ENCODE measurements at places on chromosomes 11 and 22.

GRCh38 chr11:76140912-76141574 is 65.3 kb downstream of the WNT11 start:
- DNase-seq = no peak

- no peak for DNase-seq
These were observed 107.2 kb downstream of the MAML2 start for GRCh38 chr11:96235751-96236150.

DNA sequence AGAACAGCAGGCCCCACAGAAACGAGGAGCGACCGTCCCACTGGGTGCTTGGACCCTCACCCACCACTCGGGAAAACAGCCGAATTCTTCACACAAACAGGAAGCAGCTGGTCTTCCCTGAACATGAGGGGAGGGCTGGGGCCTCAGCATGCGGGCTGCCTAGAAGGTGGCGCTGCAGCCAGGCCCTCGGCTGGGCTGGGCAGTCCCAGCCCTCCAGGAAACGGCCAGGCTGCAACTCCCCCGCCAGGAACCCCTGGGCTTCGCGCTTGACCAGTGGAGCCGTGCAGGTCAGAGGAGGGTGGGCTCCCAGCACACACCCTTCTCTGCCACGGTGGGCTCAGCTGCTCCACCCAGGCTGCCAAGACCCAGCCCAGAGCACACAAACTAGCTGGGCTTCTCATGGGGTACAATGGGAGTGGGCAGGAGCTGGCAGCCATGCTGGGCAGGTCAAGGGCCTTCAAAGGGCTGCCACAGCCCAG is 29.6 kb downstream of the IGF2 start:
- DNase-seq = no peak

DNA sequence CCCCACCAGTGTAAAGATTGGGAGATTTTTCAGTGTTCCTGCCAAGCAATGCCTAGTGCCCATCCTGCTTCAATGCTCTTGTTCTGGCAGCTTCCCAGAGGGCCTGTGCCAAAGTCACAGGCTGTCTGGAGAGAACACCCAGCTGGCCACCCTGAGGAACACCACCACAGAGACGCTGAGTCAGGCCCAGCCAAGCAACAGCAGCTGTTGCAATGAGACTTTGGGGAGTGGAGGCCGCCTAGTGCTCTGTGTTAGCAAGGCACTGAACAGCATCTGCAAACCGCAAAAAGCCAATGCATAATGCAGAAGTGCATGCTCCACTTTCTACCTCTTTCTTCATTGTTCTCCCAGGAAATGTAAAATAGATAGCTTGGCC is 168.1 kb downstream of the NXPE2 start:
- DNase-seq = no peak

DNA sequence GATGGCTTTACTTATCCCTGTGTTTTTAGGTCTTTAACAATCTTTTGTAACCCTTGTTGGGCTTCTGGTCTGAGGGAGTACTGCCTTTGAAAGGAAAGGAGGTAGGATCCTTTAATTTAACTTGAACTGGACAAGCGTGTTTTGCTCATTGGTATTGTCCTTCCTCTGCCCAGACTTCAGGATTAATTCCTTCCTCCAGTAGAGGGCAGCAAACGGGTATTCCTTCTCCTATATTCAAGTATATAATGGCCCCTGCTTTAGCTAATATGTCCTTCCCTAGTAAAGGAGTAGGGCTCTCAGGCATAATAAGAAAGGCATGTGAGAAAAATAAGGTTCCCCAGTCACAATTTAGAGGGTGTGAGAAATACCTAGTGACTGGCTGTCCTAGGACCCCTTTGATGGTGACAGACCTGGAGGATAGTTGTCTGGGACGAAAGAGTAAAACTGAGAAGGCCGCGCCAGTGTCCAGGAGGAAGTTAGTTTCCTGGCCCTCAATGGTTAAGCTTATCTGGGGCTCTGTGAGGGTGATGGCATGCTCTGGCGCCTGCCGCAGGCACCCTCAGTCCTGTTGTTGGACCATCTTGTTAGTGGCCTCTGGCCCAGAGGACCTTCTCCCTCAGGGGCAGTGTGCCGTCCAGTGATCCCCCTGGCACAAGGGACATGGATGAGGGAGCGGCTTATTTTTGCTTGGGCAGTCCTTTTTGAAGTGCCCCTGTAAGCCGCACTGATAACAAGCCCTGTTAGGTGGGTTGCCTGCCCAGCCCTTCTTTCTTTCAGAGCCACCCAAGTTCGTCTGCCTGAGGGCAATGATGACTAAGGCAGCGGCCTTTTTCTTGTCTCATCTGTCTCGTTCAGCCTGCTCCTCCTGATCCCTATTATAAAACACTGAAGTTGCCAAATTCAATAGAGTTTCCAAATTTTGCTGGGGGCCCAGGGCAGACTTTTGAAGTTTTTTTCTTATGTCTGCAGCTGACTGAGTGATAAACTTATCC is 51.8 kb downstream of the C11orf71 start:
- DNase-seq = no peak

GRCh38 chr22:20437613-20438426 is at the start of gene SCARF2:
TSS of gene SCARF2 (minus strand) at chr22:20437825. CDS start at chr22:20437754, 71 bp downstream.
- DNase-seq = peak; percentile 57

GRCh38 chr11:1352696-1353382 is 36.9 kb upstream of the BRSK2 start:
- no peak for DNase-seq

DNA sequence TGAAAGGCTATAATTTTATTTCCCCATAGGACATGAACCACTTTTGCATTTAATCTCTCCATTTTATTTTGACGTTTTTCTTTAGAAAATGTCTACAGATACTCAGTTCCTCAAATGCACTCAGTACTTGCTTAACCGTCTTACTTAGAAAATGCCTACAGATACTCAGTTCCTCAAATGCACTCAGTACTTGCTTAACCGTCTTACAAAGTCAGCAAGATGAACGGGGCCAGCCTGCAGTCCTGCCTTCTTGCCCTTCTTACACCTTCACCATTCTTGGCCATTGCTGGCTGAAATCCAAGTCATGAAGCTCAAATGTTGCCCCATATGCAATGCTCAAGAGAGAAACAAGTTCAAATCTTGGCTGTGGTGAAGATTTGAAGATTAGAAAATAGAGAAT is 34.1 kb downstream of the CSNK2A3 start:
- no peak for DNase-seq

GRCh38 chr11:33636104-33636503 is 64.5 kb downstream of the C11orf91 start:
- DNase-seq = no peak

GRCh38 chr22:45007391-45008185 is 2.2 kb downstream of the PHF21B start:
- no peak for DNase-seq

- DNase-seq = no peak
These were observed 43.1 kb downstream of the SVIP start for GRCh38 chr11:22786475-22786874.

GRCh38 chr11:44627911-44628729 is 62.7 kb downstream of the CD82 start:
- DNase-seq = no peak

GRCh38 chr11:111063726-111064517 is 181.6 kb upstream of the POU2AF2 start:
- DNase-seq = no peak

GRCh38 chr11:64053699-64054098 is 18.0 kb downstream of the FLRT1 start:
- no peak for DNase-seq

DNA sequence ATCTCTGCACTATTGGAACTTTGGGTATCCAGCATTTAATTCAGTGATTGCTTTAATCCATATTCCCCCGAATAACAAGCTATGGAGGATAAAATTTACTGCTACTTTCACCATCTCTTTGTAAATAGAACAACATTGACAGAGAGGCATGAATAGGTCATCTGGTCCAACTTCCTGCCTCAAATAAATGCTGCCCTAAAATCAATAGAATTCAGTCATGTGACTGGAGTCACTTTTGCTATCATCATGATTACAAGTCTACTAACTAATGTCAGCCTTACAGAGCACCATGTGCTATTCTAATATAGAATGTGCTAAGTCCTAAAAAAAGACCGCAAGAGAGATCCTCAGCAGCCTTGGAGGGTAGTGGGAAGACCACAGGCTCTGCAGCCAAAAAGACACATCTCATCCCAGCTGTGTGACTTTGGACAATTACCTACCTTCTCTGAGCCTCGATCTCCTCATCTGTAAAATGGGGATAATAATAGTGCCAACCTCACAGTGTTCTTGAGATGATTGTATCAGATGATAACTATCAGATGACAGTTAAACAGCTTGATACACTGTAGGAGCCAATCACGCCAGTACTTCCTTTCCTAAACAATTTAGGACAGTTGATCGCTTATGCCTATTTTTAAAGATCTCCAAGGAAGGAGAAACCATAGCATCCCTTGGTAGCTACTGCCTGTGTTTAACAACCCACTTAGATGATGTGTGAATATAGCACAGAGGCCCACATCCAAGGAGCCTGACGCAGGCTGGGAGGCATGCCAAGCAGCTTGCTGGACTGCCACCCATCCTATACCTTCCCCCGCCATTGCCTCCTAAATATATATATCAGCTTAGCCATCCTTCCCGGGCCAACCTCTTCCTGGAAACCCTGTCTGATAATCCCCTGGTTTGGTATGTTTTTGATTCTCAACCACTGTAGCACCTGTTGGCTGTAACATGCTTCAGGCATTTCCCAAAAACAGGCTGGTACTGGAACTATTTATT is 77.3 kb upstream of the PHF21A start:
- DNase-seq = no peak

GRCh38 chr22:35308480-35309021 is 8.9 kb downstream of the TOM1 start:
- no peak for DNase-seq

- no peak for DNase-seq
These were observed 19.0 kb upstream of the RASSF10 start for GRCh38 chr11:12990162-12990480.

DNA sequence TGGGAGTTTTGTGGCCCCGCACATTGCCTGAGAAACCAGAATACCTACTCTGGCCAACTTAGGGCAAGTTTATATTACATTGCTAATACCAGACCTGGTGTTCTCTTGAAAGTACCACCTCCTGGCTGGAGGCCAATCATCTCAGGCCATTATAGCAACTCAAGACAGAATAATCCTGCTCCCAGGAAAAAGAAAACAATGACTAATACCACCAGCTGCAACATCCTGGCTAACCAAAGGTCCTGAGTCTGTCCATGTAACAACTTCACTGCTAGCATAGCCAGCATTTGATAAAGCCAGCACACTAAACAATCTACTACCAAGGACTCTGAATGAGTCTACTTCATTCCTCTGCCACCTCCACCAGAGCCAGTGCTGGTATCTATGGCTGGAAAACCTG is 1298.7 kb upstream of the CNTN5 start:
- no peak for DNase-seq

- no peak for DNase-seq
These were observed 15.3 kb downstream of the P2RX3 start for GRCh38 chr11:57353446-57353845.

- DNase-seq = no peak
These were observed 10.6 kb upstream of the NXPE4 start for GRCh38 chr11:114606003-114606801.

DNA sequence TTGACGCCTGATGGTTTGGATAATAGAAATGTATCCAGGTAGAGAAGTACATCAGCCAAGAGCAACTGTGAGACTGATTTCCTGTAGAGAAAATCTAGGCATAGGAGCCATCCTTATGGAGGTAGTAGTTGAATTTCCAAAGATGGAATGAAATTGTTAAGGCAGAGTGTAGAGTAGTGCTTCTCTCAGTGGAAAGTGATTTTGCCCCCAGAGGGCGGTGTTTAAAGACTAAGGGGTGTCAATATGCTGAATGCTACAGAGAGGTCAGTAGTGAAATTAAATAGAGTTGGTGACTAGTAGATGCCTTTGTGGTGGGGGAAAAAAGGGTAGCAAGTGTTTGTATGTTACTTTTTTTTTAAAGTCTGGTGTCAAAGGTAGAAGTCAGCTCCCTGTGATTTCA is 54.5 kb downstream of the TRIM44 start:
- no peak for DNase-seq

GRCh38 chr11:130706572-130706971 is 209.7 kb downstream of the SNX19 start:
- DNase-seq = no peak

DNA sequence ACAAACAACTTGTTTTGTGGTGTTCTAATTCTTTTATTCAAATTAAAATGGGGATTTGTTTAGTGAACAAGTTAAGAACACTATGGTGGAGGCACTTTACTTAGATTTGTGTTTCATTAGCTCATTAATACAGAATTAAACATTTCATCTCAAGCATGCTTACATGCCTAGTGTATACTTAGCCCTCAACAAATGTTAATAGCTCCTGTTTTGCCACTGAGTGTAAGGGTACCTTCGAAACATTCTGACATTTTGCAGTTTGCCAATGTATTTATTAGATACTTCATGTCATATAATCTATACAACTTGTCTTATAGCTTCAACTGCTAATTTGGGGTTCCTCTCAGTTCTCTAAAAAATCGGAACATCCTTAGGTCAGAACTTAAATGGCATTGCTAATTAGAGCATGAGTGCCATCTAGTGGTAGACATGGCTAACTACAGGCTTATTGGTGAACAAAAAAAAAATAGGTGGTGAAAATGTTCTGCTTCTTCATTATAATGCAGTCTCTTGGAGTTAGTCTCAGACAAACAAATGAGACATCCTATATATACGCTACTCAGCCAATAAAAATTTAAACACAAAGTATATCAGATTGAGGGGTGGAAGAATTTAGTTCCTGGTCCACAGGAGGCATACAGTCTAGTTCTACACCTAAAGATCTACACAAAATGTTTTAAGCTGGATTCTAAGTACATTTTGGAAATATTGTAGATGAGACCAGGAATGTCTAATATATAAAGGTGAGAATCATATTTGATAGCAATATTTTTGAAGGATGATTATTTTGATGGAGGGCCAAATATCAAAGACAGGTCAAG is 4.9 kb upstream of the CNTN5 start:
- DNase-seq = no peak

GRCh38 chr11:14015711-14016110 is 53.2 kb downstream of the SPON1 start:
- no peak for DNase-seq

DNA sequence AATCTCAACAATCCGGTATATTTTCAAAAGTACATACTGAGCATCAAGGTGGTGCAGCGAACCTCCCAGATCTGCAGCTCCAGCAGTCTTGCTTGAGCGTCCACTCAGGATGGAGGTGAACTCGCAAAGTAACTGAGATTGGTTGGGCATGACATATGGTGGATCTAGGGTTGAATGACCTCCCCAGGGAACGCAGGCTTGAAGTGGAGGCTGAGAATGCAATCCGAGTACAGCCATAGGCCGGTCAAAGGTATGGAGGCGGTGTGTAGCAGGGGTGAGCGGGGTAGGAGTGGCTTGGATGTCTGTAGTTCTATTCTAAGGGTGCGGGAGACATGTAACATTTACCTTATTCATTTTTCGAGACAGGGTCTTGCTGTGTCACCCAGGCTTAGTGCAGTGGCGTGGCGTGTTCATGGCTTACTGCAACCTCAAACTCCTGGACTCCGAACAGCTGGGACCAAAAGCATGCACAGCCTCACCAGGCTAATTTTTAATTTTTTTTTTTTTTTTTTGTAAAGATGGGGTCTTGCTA is 631 bp upstream of the C22orf39 start:
- DNase-seq = peak; percentile 82

GRCh38 chr11:66981976-66982578 is 7.0 kb downstream of the C11orf86 start:
- DNase-seq = no peak
